Stimulated activated CD8-positive, alpha-beta memory T cell treated with anti-CD3 and anti-CD28 coated beads, Interleukin-4, amount 100 ng/mL, for 4 hours (primary cell): ENCODE measurements at places on chromosomes 1 and 21.

DNA sequence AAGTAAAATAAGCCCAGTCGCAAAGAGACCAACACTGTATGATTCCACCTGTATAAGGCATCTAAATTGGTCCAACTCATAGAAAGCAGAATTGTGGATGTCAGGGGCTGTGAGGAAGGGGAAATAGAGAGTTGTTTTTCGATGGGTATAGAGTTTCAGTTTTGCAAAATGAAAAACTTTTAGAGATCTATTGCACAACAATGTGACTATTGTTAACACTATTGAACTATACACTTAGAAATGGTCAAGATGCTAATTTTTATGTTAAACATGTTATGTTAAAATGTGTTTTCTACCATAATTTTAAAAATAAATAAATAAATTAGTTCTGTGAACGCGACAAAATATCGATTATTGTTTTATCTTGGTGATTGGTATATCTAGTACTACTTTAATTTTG lies 192.4 kb downstream of the PTGER3 start:
- no peak for DNase-seq

- DNase-seq: no peak
Observed at GRCh38 chr1:88472298-88472697, 211.8 kb upstream of the PKN2 start.

DNA sequence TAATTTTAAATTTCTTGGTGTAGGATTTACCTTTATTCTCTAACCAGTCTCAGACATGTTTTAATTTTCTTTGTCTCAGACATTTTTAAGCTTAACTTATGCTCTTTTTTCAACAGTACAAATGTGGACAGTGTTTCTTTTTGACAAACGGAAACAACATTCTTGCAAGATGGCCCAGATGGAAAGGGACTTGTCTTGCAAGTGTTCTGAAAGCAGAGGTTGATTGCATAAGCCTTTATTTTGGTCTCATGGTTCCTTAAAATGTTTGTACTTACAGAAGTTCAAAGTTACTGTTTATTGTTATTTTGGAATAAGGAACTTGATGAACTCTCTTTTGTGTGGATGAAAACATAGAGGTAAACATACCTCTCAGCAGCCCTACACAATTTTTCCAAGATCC lies 22.9 kb downstream of the SMAP2 start:
- DNase-seq: no peak

DNA sequence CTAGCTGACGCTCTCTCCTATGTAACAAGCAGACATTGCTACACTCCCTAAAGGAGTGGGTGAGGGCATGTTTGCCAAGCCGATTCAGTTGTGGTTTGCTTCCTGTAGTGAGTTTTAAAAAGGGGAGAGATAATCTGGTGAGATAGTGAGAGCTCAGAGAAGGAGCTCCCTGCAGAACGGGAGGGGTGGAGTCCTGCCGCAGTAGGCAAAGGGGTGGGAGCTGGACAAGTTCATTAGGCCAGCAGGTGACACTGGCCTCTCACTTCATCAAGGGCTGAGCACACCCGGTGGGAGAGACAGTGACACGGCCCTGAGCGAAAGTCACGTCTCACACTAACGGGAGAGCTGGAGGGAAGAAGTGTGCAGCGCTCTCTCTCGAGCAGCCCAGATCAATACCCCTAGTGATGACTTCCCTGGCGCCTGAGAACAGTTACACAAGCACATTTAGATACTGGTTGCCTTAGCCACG lies 144.0 kb upstream of the CD34 start:
- DNase-seq: no peak

DNA sequence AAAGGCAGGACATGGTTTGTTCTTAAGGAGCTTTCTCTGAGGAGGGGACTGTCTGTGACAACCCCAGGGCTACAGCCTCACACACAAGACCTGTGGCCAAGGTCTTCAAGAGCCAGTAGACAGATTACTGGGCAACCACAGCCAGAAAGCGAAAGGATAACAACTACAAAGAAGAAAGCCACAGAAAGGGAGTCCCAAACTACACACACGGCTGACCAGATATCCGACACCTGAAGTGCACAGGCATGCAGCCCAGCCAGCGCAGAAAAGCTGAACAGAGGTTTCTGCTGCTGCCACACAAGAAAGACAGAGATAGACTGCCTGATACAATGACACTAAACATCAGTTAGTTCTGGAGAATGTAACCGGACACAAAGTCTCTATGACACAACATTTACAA lies 21.4 kb upstream of the NADK start:
- DNase-seq: no peak

GRCh38 chr21:37118187-37118826 lies 45.3 kb downstream of the TTC3 start:
- DNase-seq: no peak

- no peak for DNase-seq
Observed at GRCh38 chr1:169538998-169539871, 47.0 kb downstream of the F5 start.

DNA sequence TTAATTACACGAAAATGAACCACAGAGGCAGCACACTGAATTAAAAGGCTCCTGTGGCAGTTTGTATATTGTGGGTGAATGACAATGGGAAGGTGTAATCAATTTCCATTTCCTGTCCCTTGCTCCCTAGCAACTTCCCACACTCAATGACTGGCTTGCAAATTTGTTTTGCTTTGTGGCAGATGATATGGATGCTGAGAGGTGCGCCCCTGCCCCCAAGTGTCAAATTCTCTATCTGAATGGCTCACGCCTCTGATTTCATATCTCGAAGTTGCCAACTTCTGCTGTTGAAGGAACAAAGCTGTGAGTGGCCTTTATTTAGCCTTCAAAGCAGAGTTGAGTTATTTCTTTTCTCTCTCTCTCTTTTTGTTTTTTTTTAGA lies 86.0 kb downstream of the FOXD2 start:
- DNase-seq: no peak

- DNase-seq: no peak
Observed at GRCh38 chr21:44293551-44294231, 6.2 kb upstream of the PFKL start.

- no peak for DNase-seq
Observed at GRCh38 chr1:226397011-226397926, 10.6 kb downstream of the PARP1 start.

- DNase-seq: no peak
Observed at GRCh38 chr1:157368363-157368762, 184.0 kb downstream of the FCRL5 start.

DNA sequence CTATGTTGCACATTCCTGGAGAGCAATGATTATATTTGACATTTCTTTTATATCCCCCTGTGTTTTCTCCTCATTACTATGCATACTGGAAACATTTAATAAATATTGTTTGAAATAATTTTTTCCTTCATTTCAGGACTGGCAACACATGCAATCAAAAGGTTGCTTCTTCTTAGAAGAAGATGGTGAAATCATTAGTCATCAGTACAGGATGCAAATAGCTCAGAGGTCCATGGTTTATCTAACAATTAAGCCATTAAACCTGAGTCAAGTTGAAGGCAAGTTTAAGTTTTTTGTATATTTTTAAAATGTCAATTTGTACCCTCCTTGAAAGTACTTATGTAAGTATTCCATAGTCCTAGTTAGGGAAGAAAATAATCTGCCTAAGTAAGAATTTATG lies 22.5 kb downstream of the EFCAB7 start:
- DNase-seq: no peak

GRCh38 chr21:25515484-25516405 lies 91.5 kb downstream of the MRPL39 start:
- DNase-seq: no peak

DNA sequence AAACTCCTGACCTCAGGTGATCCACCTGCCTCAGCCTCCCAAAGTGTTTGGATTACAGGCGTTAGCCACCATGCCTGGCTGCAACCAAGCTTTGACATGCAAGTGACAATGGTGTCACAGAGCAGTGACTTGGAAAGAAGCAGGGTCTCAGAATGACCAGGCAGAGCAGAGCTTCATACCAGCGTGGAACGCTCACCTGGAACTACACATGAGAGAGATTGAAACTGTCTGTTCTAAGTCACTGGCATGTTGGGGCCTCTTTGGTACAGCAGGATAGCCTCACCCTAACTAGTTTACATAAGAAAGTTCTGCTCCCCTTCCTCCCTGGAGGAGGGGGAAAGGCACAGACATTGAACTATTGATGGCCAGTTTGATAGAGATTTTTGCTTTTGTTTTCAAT lies 47.5 kb upstream of the ITPKB start:
- no peak for DNase-seq

DNA sequence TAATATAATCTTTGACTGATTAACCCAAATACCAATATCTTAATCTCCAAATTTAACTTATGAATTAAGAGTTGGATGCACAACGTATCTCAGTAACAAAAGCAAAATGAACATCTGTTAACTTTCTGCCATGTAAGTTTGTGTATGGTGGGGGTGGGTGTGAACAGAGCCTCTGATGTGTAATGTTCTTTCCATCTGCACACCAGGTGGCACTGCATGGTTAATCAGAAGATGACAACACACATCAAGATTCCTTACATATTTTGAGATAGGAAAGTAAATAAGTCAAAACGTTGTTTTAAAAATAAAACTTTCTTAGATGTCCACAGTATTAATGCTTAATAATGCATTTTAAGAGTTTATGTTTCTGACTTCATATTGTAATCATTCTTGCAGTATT lies 251.9 kb downstream of the DPYD start:
- DNase-seq: no peak

GRCh38 chr1:54230507-54231339 lies 30.8 kb downstream of the MRPL37 start:
- DNase-seq: no peak

GRCh38 chr1:43648221-43648847 lies 1.6 kb upstream of the KDM4A start:
- DNase-seq: no peak

- peak; percentile 7 for DNase-seq
Observed at GRCh38 chr1:21594935-21595897, 73.9 kb downstream of the RAP1GAP start.

GRCh38 chr1:229058111-229058561 lies 212.8 kb upstream of the RAB4A start:
- DNase-seq: peak; percentile 7

GRCh38 chr21:42388740-42389448 lies 7.0 kb downstream of the TMPRSS3 start:
- no peak for DNase-seq

DNA sequence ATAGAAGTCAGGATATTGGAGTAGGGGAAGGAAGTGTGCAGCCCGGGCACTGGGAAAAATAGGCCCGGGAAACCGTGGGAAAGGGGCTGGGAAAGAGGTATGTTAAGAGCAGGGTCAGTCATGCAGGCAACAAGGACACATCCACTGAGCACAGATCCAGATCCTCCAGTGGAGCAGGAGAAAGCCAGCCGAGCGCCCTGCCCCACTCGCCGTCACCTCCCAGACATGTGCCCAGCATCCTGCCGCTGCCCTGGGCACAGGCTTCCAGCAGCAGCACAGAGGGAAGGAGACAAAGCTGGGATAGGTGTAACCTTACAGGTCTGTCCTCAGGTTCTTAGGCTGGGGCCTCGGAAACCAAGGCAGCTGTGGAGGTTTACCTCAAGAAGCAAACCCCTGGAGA lies 64.2 kb downstream of the FAM163A start:
- DNase-seq: no peak

GRCh38 chr1:85404408-85404807 lies 60.6 kb downstream of the DDAH1 start:
- no peak for DNase-seq

DNA sequence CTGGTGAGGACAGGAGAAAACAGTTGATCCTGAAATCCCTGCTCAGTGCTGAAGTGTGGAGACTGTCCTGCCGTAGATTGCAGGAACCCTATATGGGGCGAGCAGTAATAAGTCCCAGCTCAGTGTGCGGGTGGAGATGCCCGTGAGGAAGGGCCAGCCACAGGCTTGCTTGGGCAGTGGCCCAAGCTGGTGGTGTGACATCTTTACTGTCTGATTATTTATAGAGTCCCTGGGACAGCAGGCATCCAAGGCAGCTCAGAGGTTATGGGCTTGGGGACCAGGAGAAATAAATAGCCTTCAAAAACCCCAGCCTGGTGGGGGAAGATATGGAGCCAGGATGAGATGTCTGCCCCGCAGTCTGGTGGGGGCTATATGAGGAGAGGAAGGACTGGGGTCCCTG lies 170.7 kb upstream of the POU3F1 start:
- no peak for DNase-seq

- no peak for DNase-seq
Observed at GRCh38 chr1:61395146-61395800, 312.9 kb downstream of the NFIA start.

- no peak for DNase-seq
Observed at GRCh38 chr1:6491480-6491962, at the start of gene PLEKHG5. Gene PLEKHG5, minus strand, starts transcription at chr1:6491667. Its CDS starts 14,096 bp downstream, at chr1:6477571.
